ENCODE measurements at places on chromosomes 3 and 15. TPM values are rescaled to one million over a fixed set of nuclear protein-coding genes. Genes with fewer than 3 reads are reported as not detected.

GRCh38 chr3:141386611-141387111 lies 18.4 kb downstream of the ZBTB38 start:
- no peak for DNase-seq

DNA sequence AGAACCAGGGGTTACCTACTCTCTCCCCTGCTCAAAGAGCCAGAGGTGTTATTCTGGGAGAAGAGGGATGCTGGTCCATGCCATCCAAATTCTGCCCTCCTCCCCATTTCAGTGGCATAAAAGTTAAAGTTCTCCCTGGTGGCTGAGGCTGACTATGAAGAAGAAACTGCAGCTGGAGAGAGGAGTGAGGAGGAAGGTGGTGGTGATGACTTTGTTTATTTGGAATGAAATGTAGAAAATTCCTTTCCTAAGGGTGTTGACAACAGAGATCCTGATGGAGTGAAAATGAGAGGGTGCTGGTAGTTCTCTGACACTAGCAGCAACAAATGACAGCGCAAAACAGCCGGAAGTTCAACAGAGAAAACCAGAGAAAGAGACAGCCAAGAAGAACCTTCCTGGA lies 100.4 kb downstream of the PCCB start:
- DNase-seq = no peak

The GOLGA6A gene
- 0.83 TPM for total RNA-seq

The FOXB1 gene
- total RNA-seq = not detected

The ENTPD3 gene
- 1.7 TPM for total RNA-seq

All from glutamatergic neuron (in vitro differentiated cells).